ENCODE measurements at places on chromosomes 12 and 14.

GRCh38 chr14:76926521-76927251 is 100.5 kb downstream of the LRRC74A start:
- DNase-seq: peak; percentile 80

GRCh38 chr12:121064116-121064515 is 25.1 kb upstream of the OASL start:
- no peak for DNase-seq

- DNase-seq: no peak
Measured at GRCh38 chr12:82973592-82973991, 286.9 kb downstream of the TMTC2 start.

GRCh38 chr12:46921048-46921763 is 95.4 kb upstream of the SLC38A4 start:
- peak; percentile 67 for DNase-seq

- DNase-seq: peak; percentile 94
Measured at GRCh38 chr14:24429395-24430142, at the start of the genes CBLN3 and KHNYN. TSS of gene CBLN3 (minus strand) at chr14:24429668. CDS start at chr14:24429054, 614 bp downstream. TSS of gene KHNYN (plus strand) at chr14:24429954. CDS start at chr14:24430731, 777 bp downstream.
